Left renal cortex interstitium (tissue), 4 donors: ENCODE measurements at places on chromosomes 7 and 10. TPM values are rescaled to one million over a fixed set of nuclear protein-coding genes. Genes with fewer than 3 reads are reported as not detected.

Gene OR6B1
- polyA plus RNA-seq = not detected

DNA sequence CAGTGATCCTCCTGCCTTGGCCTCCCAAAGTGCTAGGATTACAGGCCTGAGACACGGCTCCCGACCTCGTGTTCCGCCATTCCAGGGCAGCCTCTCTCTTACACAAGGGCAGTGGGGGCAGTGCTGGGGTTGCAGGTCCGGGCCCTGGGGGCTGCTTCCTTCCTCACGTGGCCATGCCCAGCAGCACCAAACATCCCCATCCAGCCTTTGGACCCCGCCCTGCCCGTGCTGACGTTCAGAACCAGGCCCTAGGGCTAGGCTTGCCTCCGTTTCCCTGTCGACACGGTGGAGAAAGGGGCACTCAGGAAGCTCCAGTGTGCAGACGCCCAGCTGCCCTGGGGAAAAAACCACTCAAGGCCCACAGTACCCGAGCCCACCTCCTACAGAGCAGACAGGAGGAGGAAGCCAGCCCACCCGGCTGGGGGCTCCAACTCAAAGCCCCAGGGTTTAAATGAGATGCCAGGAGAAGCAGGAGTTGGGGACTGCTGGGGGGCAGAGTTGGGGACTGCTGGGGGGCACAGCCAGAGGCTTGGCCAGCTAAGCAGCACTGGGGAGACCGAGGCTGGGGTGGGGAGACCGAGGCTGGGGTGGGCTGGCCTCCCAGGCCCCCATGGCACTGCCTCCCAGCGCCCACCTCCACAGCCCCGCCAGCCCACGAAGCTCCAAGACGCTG lies 35.9 kb downstream of the ADAP1 start:
- DNase-seq = no peak

DNA sequence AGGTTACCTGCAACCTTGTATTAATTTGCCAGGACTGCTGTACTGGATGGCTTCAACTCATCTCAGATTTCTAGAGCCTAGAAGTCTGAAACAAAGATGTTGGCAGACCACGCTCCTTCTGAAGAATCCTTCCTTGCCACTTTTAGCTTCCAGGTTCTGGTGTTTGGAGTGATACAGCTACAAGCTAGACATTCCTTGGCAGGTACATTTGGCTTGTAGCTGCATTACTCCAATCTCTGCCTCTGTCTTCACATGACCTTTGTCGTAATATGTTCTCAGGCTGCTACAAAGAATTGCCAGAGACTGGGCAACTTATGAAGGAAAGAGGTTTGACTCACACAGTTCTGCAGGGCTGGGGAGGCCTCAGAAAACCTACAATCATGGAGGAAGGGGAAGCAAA lies 146.3 kb downstream of the GALNT17 start:
- no peak for DNase-seq

Gene UPP1
- polyA plus RNA-seq = 11.7 TPM

- DNase-seq = no peak
Measured at GRCh38 chr10:74189999-74190421, 39.0 kb downstream of the ADK start.

Gene RAPGEF5
- polyA plus RNA-seq = 35.0 TPM

- DNase-seq = no peak
Measured at GRCh38 chr7:98323597-98324322, 42.3 kb downstream of the BRI3 start.

Gene TMEM26
- polyA plus RNA-seq = 6.6 TPM

DNA sequence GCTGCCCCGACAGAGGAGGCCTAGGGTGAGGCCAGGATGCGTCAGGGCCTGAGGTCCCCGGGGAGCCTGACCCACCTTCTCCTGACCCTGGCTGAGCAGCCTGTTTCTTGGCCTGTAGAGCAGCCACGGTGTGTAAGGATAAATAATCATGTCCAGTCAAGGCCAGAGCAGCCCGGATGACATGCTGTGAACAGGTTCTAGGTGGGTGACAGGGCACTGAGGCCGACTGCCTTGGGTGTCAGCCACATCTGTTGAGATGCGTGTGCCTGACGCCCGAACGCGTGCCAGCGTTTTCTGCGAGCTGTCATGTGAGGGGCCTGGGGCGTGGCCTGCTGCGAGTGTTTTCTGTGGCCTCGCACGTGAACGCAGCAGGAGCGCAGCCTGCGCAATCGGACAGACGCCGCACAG lies 118.3 kb downstream of the FAM53B start:
- no peak for DNase-seq

Gene PTPRZ1
- 3.1 TPM for polyA plus RNA-seq

Gene ACADSB
- polyA plus RNA-seq = 27.5 TPM

- DNase-seq = no peak
Measured at GRCh38 chr10:104037261-104037951, 48.3 kb downstream of the COL17A1 start.

Gene SCIN
- 120 TPM for polyA plus RNA-seq

Gene ANKRD16
- 10.9 TPM for polyA plus RNA-seq

Gene EXOC6
- 18.0 TPM for polyA plus RNA-seq

DNA sequence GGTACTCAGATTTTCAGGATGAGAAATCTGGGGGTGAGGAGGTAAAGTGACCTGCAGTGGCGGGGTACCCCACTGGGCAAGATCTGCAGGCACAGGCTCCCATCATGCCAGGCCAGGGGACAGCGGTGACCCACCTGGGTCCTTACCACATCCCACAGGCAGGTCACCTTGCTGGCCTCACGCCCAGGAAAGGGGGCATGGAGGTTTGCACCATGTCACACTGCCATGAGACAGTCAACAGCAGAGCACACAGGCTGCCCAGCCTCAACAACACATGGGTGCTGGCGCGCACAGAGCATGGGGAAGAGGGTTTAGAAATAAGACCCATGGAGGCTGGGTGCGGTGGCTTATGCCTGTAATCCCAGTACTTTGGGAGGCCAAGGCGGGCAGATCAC lies 914 bp downstream of the PKD1L1 start:
- DNase-seq = no peak

Gene CLCN1
- polyA plus RNA-seq = 0.17 TPM

GRCh38 chr7:134366481-134366880 lies 49.8 kb upstream of the SLC35B4 start:
- DNase-seq = no peak

Gene IGF2BP3
- polyA plus RNA-seq = 52.3 TPM

Gene POMZP3
- 20.4 TPM for polyA plus RNA-seq

DNA sequence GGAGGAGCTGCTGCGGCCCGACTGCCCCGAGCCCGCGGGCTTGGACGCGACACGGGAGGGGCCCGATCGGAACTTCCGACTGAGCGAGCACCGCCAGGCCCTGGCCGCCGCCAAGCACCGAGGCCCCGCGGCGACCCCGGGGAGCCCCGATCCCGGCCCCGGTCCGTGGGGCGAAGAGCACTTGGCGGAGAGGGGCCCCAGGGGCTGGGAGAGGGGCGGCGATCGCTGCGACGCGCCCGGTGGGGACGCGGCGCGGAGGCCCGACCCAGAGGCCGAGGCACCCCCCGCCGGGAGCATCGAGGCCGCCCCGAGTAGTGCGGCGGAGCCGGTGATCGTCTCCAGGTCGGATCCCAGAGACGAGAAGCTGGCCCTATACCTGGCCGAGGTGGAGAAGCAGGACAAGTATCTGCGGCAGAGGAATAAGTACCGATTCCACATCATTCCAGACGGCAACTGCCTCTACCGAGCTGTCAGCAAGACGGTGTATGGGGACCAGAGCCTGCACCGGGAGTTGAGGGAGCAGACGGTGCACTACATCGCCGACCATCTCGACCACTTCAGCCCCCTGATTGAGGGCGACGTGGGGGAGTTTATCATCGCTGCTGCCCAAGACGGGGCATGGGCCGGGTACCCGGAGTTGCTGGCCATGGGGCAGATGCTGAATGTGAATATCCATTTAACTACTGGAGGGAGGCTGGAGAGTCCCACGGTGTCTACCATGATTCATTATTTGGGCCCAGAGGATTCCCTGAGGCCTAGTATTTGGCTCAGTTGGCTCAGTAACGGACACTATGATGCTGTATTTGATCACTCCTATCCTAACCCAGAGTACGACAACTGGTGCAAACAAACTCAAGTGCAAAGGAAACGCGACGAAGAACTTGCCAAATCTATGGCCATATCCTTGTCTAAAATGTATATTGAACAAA lies 1.4 kb downstream of the OTUD1 start:
- no peak for DNase-seq

DNA sequence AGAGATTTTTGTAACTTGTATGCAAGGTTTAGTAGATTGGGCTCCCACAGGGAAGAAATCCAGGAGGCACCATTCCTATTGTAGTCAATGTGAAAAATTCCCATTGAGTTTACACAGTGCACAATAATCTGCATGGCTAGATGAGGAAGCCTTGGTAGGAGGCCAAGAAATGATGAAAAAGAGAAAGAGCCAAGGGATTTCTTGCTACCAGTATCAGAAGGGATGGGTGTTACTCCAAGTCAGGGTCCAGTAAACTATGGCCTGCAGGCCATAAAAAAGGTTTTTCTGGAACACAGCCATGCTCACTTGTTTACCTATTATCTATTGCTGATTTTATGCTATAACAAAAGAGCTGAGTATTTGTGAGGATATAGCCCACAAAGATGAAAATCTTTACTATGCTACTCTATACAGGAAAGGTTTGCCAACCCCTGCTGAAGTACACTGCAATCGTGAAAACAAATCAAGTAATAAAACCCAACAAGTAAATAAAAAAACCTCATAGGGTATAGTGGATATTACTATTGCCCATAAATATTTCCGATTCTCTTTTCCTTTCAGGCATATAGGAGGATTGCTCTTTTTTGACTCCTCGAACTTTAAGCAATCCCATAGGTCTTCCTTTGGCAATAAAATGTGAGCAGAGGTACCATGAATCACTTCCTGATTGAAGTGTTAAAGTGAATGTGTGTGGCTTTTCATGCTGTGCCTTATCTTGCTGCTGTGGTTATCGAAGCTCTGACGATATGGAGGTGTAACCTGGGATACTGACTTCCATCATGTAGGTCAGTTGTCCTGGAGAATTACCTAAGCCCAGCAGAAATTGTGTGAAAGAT lies 256.3 kb upstream of the MAGI2 start:
- DNase-seq = no peak

Gene CASD1
- polyA plus RNA-seq = 42.2 TPM

DNA sequence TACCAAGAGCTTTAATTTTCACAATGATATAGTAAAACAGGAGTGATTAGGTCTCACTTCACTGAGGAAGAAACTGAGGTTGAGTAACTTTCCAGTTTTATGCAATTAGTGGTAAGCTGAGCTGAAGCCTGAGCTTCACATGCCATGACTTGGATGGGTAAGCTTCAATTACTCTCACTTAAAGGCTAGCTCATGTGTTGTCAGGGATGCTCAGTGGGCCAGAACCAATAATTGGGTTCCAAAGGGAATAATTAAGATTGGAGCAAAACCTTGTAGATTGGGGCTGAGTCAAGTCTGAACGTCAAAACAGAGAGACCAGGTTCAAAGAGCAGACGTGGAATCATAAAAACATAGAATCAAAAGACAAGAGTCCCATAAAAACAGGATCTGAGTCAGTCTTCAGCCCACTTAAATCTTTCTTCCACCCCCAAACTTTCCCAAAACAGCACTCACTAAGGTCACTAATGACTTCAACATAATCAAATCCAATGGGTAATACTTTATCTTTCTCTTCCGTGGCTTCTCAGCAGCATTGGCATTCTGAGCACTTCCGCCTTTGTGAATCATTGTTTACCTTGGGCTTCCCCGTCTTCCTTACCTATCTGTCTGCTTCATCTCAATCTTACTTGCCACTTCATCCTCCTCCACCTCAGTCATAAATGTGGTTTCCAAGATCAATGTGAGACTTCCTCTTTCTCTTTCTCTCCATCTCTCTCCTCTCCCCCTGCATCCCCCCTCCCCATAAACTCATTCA lies 23.0 kb upstream of the EGFR start:
- DNase-seq = no peak

Gene NKX1-2
- 0.06 TPM for polyA plus RNA-seq

Gene PPP1R3C
- 39.1 TPM for polyA plus RNA-seq

DNA sequence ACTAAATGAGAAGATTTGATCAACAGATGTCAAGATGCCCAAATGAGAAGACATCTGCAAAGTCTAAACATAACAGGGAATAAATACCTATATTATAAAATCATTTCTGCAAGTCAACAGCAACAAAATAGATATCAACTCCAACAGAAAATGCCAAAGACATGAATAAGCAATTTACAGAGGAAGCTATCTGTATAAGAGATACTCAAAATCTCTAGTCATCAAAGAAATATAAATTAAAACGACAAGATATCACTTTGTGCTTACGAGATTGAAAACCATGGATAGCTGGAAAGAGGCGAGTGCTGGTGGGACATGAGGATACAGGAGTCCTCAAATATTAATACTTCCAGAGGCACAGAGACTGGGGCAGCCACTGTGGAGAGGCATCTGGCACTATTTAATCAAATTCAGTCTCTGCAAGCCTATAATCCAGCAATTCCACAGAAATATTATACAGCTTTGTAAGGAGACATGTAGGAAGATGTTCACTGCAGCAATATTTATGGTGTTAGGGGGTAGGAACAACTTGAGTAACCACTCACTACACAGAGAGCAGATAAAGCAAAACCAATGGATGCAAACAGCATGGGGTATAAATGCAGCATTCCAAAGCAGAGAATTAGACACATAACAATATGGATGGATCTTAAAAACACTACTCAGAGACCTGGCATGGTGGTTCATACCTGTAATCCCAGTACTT lies 4.8 kb downstream of the DNMBP start:
- DNase-seq = no peak

DNA sequence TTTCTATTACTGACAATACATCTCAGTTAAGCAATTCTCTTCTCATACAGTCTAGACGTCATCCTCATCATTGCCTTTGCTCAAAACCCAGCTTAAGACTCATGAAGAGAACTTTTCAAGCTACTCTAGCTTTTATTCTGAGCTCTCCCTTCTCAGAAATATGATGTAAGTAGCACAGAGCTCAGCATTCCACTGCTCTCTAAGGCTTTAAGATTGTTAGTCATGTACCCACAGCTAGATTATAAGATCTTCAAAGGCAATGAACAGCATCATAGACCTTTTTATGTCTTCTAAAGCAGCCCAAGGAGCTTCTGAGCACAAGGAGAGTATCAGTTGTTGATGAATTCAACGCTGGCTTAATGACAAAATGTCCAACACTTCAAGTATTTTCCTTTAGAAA lies 119.3 kb downstream of the NRP1 start:
- no peak for DNase-seq

Gene ETV1
- 32.3 TPM for polyA plus RNA-seq

Gene ADAM12
- polyA plus RNA-seq = 32.0 TPM

GRCh38 chr7:26958834-26959233 lies 94.4 kb upstream of the SKAP2 start:
- DNase-seq = no peak

- DNase-seq = no peak
Measured at GRCh38 chr10:73992899-73993788, 4.8 kb upstream of the VCL start.

DNA sequence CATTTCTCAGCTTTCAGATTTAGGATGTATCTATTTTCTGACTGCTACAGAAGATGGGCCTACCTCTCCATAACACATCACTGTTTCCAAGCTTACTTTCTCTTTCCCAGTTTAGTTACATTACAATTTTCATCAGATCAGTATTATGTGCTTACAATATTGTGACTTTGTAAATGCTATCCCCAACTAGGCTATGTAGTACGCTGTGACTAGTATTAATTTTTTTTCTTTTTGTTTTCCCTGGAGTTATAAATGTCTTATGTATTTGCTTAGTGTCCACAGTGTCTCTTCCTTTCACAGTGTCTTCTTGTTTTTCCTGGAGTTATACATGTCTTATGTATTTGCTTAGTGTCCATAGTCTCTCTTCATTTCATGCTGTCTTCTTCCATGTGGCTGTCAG lies 188.9 kb downstream of the PTPRN2 start:
- DNase-seq = no peak
